ENCODE measurements at places on chromosomes 5 and 9.

DNA sequence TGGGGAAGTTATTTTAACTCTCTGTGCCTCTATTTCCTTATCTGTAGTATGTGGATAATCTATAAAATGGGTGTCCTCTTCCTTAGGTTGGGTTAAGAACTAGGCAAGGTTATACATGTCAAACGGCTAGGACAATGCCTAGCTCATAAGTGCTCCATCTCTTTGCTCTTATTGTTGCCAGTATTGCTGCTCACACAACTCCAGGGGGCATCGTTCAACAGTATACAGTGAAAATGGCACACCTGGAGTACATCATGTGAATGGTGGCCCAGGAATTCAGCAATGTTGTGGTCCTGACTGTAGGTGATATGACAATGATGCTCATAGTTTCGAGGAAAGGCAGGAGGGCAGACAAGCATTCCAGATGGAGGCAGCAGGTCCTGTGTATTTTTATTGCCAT lies 30.1 kb downstream of the SLIT3 start:
- H3K27me3 ChIP-seq: no peaks in the 10 kb centered on the region
- no peak for DNase-seq
- H3K4me1 ChIP-seq: peaks cover 6% of the 10 kb centered on the region
- no peak overlapping the region for H3K27ac ChIP-seq

GRCh38 chr9:84310883-84311282 lies 29.7 kb downstream of the SLC28A3 start:
- no peaks in the 10 kb centered on the region for H3K27me3 ChIP-seq
- H3K27ac ChIP-seq: no peak overlapping the region
- H3K36me3 ChIP-seq: no peaks in the 10 kb centered on the region
- no peaks in the 10 kb centered on the region for H3K4me1 ChIP-seq
- H3K4me3 ChIP-seq: no peak overlapping the region
- DNase-seq: no peak

GRCh38 chr9:94657021-94657725 lies 17.9 kb upstream of the FBP1 start:
- no peaks in the 10 kb centered on the region for H3K36me3 ChIP-seq
- H3K4me3 ChIP-seq: no peak overlapping the region
- H3K4me1 ChIP-seq: no peaks in the 10 kb centered on the region
- no peak overlapping the region for H3K27ac ChIP-seq
- no peak for DNase-seq

GRCh38 chr5:107538331-107538730 lies 132.4 kb downstream of the EFNA5 start:
- DNase-seq: no peak
- no peaks in the 10 kb centered on the region for H3K27me3 ChIP-seq
- H3K4me1 ChIP-seq: peaks cover 23% of the 10 kb centered on the region
- no peak overlapping the region for H3K4me3 ChIP-seq
- no peaks in the 10 kb centered on the region for H3K36me3 ChIP-seq

DNA sequence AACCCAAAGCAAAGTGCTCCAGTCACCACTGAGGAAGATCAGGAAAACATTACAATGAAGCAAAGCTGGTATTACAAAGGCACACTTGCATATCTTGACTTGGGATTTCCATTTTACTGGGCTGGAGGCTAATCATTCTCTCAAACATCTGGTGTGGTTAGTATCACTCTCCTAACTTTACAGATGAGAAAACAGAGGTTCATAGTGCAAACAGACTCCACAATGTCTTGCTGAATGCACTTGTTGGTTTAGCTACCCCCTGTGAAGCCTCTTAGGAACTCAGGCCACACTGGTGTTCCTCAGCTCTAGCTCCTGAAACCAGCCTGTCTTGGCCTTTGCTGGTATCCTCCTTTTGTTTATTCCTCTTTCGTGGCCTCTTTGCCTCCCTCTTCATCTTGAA lies 29.5 kb upstream of the SMAD5 start:
- no peaks in the 10 kb centered on the region for H3K27me3 ChIP-seq
- H3K36me3 ChIP-seq: no peaks in the 10 kb centered on the region
- DNase-seq: no peak
- no peak overlapping the region for H3K4me3 ChIP-seq
- no peak overlapping the region for H3K27ac ChIP-seq

DNA sequence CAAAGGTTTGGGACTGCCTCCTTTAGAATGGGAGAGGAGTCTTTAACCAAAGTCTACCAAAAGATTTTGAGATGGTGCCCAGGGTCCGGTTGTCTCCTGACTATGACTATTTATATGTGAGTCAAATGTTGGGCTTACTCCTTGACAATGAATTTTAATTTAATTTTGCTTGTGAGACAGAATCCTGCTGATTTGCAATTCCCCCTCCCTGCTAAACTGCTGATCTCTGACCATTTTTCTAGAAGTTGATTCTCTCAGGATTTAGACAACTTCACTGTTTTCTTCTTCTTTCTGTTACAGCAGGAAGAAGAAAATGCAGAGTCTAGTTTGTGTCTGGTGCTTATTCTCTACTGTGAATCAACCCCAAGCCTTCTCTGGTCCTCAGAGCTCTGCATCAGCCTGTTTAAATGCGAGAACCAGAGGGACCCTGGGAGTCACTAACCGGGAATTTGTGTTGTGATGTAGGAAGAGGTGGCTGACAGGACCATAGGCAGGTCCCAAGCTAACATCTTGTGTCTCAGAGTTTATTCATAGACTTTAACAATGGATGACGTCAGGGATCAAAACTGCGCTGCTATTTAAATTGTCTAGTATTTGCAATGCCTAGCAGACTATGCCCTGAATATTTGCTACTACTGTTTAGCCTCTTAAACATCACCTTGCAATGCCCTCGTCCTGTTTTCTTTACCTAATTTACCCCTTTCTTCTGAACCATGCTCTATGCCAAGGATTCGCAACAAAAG lies 124.0 kb upstream of the TAF11L2 start:
- H3K27me3 ChIP-seq: no peaks in the 10 kb centered on the region
- H3K36me3 ChIP-seq: no peaks in the 10 kb centered on the region
- H3K27ac ChIP-seq: no peak overlapping the region
- H3K4me1 ChIP-seq: no peaks in the 10 kb centered on the region
- no peak overlapping the region for H3K4me3 ChIP-seq

- H3K4me3 ChIP-seq: no peak overlapping the region
- no peaks in the 10 kb centered on the region for H3K27me3 ChIP-seq
- no peaks in the 10 kb centered on the region for H3K4me1 ChIP-seq
Observed at GRCh38 chr5:3024126-3024525, 272.6 kb upstream of the IRX2 start.

- no peak overlapping the region for H3K4me3 ChIP-seq
- H3K4me1 ChIP-seq: no peaks in the 10 kb centered on the region
- no peak overlapping the region for H3K27ac ChIP-seq
- no peak for DNase-seq
Observed at GRCh38 chr9:84169240-84169639, 171.3 kb downstream of the SLC28A3 start.

- no peak overlapping the region for H3K27ac ChIP-seq
- no peaks in the 10 kb centered on the region for H3K36me3 ChIP-seq
- no peak for DNase-seq
- no peak overlapping the region for H3K4me3 ChIP-seq
- no peaks in the 10 kb centered on the region for H3K4me1 ChIP-seq
Observed at GRCh38 chr9:79489261-79490000, 82.3 kb upstream of the TLE4 start.

DNA sequence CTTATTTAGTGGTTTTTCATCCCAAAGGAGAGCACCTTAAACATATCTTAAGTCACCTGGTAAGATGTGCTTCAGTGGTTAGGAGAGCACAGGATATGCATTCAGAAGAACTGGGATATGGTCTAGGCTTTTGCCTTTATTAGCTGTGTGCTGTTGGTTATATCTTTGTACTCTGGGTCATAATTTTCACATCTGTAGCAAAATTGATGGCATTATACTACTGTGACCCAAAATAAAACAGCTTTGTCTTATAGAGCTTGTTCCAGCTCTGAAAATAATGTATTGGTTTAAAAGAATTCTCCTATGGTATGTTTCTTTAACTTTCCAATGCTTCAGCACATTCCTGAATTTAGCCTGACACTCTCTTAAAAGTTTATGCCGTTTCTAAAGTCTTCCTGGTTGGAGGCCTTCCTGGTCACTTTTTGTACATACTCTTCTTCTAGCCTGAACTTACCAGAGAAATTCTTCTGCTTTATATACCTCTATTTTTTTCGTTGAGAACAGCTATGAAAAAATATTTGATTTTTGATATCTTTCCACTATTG lies 337.1 kb upstream of the MPDZ start:
- H3K4me1 ChIP-seq: no peaks in the 10 kb centered on the region
- no peak overlapping the region for H3K27ac ChIP-seq
- H3K4me3 ChIP-seq: no peak overlapping the region
- no peak for DNase-seq

DNA sequence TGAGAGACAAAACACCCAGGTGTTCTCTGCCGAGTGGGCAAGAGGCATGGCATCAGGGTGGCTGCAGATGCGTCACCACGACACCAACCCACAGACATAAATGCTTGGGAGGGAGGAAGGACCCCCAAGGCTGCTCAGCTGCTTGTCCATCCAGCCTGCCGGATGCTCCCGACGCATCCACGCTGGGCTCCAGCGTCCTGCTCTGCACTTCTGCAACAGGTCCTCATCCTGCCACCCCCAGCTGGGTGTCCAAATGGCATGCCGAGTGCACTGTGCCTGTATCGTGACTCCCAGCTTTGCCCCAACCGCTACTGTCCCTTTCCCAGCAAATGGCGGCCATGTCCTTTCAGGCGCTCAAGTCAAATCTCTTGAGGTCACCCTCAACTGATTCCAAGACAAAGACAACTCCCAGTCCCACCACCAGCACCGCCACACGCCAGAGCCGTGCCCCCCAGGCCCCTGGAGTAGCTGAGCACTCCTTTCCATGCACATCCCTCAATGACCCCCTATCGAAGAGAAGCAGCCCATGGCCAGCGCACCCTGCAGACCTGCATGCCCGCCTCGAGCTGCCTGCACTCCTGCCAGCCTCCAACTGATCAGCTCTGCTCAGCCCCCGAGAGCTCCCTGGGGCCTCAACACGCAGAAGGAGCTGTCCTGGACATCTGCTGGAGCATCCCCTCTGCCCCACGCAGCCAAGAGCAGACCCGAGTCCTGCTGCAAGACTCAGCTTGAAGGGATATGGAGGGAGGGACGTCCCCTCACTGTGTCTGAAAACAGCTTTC lies 116.7 kb downstream of the ROR2 start:
- no peaks in the 10 kb centered on the region for H3K36me3 ChIP-seq
- H3K27me3 ChIP-seq: no peaks in the 10 kb centered on the region
- no peak overlapping the region for H3K4me3 ChIP-seq
- H3K4me1 ChIP-seq: no peaks in the 10 kb centered on the region
- DNase-seq: no peak

- no peak for DNase-seq
- H3K27ac ChIP-seq: no peak overlapping the region
- H3K4me3 ChIP-seq: no peak overlapping the region
- no peaks in the 10 kb centered on the region for H3K36me3 ChIP-seq
- H3K27me3 ChIP-seq: no peaks in the 10 kb centered on the region
- no peaks in the 10 kb centered on the region for H3K4me1 ChIP-seq
Observed at GRCh38 chr5:35863159-35863558, 6.5 kb downstream of the IL7R start.

- H3K27me3 ChIP-seq: no peaks in the 10 kb centered on the region
- H3K4me3 ChIP-seq: no peak overlapping the region
- H3K27ac ChIP-seq: no peak overlapping the region
- no peaks in the 10 kb centered on the region for H3K36me3 ChIP-seq
- no peaks in the 10 kb centered on the region for H3K4me1 ChIP-seq
Observed at GRCh38 chr5:171771856-171772255, 13.8 kb upstream of the SMIM23 start.

GRCh38 chr9:80954521-80954920 lies 734.8 kb downstream of the TLE1 start:
- H3K27ac ChIP-seq: no peak overlapping the region
- no peaks in the 10 kb centered on the region for H3K27me3 ChIP-seq
- H3K4me1 ChIP-seq: no peaks in the 10 kb centered on the region
- H3K36me3 ChIP-seq: no peaks in the 10 kb centered on the region

DNA sequence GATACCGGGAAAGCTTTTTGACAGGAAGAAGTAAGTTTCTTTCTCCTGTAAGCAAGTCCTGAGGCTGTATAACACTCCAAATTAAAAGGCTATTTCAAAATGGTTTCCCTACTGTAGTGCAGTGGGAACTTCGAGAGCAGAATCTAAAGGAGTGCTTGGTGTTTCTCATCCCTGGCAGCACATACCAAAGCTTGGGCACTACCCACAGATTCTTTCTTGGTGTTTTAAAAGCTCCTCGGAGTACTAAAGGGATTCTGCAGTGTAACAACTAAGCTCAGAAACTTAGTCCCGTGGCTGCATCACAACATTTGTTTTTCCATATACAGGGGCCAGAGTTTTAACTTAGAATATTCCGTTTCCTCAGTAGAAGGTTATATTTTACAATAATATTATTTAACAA lies 5.6 kb upstream of the APC start:
- H3K4me3 ChIP-seq: no peak overlapping the region
- peaks cover 3% of the 10 kb centered on the region for H3K4me1 ChIP-seq
- no peaks in the 10 kb centered on the region for H3K36me3 ChIP-seq
- no peak overlapping the region for H3K27ac ChIP-seq
- H3K27me3 ChIP-seq: no peaks in the 10 kb centered on the region

DNA sequence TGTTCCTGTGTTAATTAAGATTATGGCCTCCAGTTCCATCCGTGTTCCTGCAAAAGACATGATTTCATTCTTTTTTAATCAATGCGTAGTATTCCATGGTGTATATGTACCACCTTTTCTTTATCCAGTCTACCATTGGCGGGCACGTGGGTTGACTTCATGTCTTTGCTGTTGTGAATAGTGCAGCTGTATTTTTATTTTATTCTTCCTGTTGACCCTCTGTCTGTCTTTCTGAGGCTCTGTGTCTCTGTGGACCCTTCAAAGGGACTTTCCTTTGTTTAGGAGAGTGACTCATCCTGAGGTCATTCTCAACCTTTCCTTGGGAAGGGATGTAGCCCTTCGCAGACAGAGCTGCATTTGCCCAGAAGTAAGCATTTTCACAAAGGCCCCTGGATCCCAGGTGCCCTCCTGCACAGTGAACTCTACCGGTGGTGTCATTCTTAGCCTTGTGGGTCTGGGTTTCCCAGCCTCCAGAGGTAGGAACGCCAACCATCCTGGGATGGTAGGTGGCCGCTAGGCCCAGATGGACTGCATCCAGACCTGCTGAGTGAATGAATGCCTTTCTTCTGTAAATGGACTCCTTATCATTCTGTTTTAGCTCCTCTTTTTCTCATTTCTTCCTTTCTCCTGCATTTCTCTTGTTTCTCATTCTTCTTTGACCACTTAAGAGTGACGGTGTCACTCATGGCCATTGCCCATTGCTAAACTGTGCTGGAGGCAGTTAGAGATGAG lies 22.4 kb downstream of the TRIO start:
- H3K27me3 ChIP-seq: no peaks in the 10 kb centered on the region
- H3K27ac ChIP-seq: no peak overlapping the region
- no peaks in the 10 kb centered on the region for H3K36me3 ChIP-seq
- no peak overlapping the region for H3K4me3 ChIP-seq
- H3K4me1 ChIP-seq: peaks cover 41% of the 10 kb centered on the region
